NCI-H2171 treated with DMSO at 0.1 percent for 48 hours (cell line): ENCODE measurements at places on chromosomes 12 and 14.

- peak; percentile 50 for DNase-seq
Measured at GRCh38 chr12:98421316-98421715, 94.1 kb upstream of the TMPO start.

DNA sequence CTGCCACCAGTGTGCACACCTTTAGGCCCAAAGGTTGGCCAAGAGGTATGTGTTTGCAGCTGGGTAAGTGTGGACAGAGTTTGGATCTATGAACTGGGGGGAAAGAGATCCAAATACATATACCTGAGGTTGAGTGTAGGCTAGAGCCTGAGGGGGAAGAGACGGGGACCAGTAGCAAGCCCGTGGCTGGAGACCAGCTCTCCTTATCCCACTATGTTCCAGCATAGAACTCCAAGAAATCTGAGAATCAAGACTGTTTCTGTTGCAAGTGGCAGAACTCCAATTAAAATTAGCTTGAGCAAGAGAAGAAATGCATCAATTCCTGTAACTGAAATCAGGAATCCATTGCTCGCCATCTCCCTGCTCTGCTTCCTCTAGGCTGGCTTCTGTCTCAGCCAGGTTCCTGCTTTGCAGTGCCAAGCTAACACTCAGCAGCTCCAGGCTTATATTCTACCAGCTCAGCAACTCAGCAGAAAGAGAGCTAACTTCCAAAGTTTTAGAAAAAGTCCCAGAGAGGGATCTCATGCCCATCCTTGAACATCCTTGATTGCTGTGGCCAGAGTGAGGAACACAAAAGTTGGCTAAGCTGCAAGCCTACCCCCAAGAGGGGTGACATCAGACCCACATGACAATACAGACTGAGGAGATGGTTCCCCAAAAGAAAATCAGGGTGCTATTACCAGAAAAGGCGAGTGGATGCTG lies 1.5 kb upstream of the PCK2 start:
- no peak for DNase-seq

- no peak for DNase-seq
Measured at GRCh38 chr14:24338843-24339242, 948 bp downstream of the RIPK3 start.

GRCh38 chr14:51616724-51617409 lies 34.8 kb upstream of the FRMD6 start:
- no peak for DNase-seq

DNA sequence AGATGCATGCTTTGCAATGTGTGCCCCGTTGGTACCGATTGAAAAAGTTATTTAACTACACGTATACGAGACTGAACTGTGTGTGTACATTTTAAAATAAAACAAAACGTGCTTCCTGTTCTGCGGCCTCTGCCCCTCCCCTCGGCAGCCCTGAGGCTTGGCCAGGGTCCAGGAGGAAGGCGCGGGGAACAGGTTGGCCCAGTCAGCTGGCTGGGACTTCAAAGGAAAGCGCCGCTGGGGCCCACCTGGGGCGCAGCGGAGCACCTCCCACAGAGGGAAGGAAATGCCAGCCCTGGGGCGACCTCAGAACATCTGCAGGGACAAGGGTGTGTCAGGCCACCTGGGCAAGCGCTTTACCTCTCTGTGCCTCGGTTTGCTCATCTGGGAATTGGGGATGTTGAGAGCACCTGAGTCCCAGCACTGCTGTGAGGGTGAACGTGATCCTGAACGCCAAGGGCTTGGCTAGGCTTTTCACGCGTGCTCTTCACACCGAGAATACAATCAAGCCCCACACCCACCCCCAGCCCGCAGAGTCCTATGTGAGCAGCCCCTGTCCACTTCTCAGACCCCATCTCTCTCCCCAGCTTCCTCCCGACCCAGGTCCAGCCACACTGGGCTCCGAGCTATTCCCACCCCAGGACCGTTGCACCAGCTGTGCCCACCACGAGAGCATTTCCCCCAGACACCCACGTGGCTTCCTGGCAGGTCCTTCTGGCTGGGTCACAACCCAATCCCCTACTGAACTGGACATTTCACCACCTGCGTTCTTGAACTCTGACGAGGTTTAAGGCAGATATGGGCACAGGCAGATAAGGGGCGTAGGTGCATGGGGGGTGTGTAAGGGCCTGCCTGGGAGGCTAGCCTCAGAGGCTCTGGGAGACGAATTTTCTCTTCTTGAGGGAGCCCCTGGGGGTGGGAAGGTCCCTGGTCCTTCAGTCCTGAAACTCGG lies 41.9 kb upstream of the NCOR2 start:
- peak; percentile 94 for DNase-seq

DNA sequence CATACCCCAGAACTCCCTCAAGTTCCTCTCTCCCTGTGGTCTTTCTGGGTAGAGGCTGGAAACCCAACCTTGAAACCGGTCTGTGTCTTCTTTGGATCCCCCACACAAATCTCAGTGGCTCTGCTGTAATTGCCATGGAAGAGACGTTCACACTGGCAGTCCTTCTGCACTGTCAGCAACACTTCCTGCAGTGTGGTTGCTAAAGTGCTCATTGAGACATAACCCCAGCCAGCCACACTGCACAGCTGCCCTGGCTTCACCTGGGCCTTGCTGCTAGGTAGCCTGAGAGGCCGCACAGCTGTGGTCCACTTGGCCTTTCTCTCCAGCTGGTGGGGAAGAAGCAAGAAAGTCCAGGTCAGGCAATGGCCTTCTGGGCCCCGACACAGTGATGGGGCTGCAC lies 2.4 kb downstream of the GZMH start:
- DNase-seq, result no peak

DNA sequence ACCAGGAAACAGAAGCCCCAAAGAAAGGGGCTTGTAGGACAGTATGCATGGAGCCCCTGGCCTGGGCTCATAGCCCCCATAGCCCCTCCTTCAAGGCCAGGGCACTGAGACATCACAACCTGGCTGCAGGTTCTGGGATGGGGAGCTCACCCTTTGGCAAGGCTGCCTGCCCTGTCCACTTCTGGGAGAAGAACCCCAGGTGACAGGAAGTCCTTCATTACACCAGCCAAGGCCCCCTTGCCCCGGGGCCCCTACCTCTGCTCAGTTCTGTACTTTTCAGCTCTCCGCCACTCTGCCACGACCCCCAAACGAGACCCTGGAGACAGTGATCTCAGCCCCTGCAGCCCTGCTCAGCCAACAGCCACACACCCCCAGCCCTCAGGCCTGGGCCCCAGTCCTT lies 223.2 kb upstream of the RTL1 start:
- DNase-seq, result no peak

- DNase-seq, result no peak
Measured at GRCh38 chr12:119665164-119665929, 2.6 kb upstream of the PRKAB1 start.

- no peak for DNase-seq
Measured at GRCh38 chr12:121287267-121287954, 9.1 kb downstream of the CAMKK2 start.

- no peak for DNase-seq
Measured at GRCh38 chr14:23939607-23940326, 13.8 kb upstream of the DHRS4 start.

- peak; percentile 75 for DNase-seq
Measured at GRCh38 chr12:94099632-94100031, 48.7 kb upstream of the PLXNC1 start.

DNA sequence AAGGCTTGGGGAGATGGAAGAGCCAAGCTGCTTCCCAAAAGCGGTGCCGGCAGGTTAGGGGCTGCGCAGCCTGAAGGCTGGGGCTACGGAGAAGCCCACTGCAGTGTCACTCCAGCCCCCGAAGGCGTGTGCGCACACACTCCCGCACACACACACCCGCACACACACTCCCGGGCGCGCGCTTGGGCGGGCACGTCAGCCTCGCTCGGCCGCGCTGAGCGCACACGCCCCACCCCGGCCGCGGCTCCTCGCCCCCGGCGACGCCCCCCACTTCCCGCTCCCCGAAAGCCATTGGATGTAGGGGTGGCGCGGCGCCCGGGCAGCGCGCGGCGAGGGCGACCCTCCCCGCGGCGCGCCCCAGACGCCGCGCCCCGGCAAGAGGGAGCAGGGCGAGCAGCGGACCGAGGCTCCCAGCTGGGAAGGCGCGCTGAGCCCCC lies at the start of gene KCNK10:
Gene KCNK10, minus strand, starts transcription at position 184 of the 437 bp plus-strand sequence. CDS start 471 bp downstream, outside the sequence.
- peak; percentile 40 for DNase-seq

DNA sequence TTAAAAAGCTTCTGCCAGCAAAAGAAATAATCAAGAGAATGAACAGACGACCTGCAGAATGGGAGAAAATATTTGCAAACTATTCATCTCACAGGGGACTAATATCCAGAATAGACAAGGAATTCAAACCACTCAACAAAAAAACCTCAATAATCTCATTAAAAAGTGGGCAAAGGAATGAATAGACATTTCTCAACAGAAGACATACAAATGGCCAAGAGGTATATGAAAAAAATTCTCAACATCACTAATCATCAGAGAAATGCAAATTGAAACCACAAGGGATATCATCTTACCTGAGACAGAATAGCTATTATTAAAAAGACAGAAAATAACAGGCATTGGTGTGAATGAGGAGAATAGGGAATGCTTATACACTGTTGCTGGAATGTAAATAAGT lies 270.0 kb downstream of the DACT1 start:
- DNase-seq, result peak; percentile 64

DNA sequence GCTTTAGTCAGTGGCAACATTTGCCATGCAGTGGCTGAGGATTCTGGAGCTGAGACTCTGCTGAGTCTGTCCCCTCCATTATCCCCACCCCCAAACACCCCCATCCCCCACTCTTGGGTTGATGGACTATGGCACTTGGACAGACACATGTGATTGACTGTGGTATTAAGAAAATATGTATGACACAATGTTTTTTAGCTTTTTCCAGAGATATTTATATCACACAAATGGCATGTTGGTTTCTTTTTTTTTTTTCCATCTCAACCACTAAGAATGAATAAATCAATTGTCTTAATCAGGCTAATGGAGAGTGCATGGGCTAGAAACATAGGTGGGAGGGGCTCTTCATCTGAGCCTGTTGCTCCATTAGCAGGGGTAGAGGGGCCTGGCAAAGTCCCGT lies 30.7 kb upstream of the MAP1LC3B2 start:
- DNase-seq, result no peak

DNA sequence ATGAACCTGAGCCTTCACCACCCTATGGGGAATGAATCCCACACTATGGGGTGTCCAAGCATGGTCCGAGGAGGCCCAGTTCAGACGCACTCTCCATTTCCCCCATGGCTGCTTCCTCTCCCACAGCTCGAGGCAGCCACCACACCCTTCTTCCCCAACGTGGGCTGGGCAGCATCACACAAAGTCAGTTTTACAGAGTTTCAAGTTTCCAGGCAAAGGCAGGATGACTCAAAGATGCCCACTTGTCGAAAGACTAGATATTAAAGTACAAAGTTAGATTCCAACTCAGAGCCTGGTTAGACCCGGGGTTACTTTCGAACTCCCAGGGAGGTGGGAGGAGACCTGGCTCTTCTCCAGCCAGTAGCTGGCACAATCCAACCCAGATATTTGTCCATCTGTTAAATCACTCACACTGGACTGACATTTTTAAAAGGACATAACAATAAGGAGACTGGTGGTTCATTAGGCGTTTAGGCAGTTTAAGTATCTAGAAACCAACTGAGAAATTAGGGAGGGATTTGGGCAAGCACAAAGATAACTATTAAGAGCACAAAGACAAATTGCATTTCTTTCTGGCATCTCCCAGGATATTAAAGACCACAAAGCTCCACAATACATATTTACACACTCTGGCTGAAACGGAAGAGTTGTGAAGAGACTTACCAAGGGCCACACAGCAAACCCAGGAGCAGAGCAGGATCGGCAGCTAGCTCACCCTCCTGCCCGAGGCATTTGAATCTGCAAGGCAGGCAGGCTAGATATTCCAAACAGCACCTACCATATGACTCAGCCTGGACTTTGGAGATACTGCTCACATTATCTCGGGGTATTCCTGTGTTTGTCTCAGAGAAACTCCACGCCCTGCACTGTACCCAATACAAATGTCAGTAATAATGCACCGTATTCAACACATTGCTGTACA lies 34.8 kb downstream of the TMCC3 start:
- DNase-seq, result no peak

- peak; percentile 29 for DNase-seq
Measured at GRCh38 chr12:32917094-32917611, 20.6 kb upstream of the PKP2 start.

- DNase-seq, result peak; percentile 17
Measured at GRCh38 chr14:68654471-68654941, 138.4 kb downstream of the ZFP36L1 start.

- DNase-seq, result no peak
Measured at GRCh38 chr12:22691319-22691718, 66.3 kb downstream of the ETNK1 start.
